Mammary epithelial cell (primary cell): ENCODE measurements at places on chromosomes 4 and X.

DNA sequence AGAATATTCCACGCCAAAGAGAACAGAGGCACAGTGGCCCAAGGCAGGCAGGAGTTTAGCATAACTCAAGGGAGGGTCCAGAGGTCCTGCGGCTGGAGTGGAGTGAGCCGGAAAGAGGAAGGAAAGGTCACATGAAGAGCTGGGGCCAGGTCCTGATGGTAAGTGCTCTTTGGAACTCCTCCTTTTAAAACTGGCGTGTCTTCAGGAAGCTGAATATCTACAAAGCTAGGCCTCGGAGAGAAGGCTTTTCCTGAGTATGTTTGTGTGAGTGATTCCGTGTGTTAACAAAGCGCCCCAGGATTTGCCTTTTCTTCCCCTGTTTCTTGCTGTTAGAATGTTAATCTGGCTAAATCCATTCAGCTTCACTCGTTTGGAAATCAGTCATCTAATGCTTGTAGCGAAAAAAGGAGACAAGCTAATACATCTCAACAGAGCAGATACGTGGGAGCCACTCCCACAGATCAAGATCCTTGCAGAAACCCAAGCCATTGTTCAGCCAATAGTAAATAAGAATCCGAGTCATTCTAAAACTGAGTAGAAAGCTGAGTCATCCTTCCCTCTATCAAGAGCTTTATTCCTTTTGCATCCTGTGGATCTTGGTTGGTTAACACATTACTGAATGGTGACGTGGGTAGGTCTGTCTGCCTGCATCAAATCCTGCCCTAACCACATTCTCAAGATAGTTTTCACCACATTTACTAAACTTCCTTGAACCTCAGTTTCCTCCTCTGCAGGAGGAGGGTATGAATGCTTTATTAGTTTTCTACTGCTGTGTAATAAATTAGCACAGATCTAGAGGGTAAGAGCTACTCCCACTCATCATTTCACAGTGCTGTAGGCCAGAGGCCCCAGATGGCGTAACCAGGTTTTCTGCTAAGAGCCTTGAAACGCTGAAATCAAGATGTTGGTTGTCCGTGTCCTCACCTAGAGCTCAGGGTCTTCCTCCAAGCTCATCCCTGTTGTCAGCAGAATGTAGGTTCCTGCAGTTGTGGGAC, 43.2 kb upstream of the RBM47 start:
- peak; percentile 94 for DNase-seq

- DNase-seq: peak; percentile 30
These were observed 63.1 kb upstream of the NDP start for GRCh38 chrX:44036336-44036735.

DNA sequence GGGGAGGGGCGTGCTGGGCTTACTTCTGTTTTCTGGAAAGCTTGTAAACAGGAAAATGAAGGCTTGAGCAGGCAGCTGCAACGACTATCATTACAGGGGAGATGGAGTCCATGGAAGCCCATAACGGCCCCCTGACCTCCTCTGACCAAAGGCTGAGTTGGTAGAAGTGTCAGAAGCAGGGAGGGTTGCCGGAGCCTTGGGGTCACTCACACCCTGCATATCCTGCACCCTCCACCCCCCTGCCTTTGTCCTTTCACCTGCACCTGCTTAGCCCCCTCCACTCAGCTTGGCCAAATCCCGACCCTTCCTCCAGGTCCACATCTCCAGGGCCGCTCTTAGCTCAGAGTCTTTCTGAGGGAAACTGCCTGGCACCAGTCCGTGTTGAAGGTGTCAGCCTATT, 12.5 kb upstream of the MSX1 start:
- no peak for DNase-seq

GRCh38 chrX:38717871-38718270, 83.4 kb upstream of the MID1IP1 start:
- DNase-seq: peak; percentile 4

DNA sequence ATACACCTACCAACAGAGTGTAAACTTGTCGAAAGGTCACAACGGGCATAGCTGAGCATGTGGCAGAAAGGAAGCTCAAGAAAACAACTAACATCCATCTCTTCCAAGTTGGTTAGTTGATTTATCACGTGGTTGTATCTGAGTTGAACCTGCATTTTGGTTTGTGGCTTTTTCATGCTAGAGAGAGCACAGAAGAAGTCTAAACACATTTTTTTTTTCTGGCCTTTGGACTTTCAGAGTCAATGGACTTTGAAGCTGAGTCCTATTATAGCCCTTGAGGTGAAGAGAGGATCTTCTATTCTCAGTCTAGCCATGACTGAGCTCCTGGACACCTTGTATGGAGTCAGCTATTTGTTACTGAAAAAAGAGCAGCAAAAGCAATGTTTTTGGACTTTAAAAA, 150.6 kb upstream of the TRPC5 start:
- no peak for DNase-seq

DNA sequence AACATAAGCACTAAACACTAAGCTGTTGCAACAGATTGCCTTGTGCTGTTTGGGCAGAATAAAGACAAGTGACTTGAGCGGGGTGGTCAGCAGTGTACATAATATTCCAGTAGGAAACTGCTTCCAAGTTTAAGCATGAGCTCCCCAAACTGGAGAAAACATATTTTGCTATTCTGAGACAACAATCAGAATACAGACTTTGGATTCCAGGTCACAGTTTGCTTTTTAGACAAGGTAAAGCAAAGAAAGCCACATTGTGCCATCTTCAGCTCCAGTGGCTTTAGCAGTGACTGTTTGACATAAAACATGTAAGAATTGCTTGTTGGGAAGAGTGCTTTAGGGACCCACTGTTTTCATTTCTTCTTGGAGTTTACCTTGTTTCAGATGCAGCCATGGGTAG, 136.0 kb downstream of the FNIP2 start:
- no peak for DNase-seq

GRCh38 chr4:65805936-65806335, 135.6 kb upstream of the EPHA5 start:
- DNase-seq: peak; percentile 13

DNA sequence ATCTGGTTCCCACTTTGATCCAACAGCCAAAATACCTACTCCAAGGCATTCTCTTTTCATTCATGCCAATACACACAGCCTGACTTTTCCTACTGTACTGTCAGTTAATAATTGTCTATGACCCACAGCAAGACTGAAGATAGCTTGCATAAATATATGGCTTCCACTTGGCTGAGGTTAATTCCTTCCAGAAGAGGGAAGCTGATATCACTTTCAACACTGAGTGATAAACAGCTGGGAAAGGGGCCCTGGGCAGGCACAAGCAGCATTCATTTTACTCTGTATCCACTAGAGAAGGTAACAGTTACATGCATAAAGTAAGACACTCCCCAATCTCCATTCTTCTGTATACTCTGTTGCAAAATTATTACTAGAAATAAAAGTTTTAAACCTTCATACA, 200.2 kb upstream of the UGT8 start:
- no peak for DNase-seq

GRCh38 chr4:152162331-152162697, 373.6 kb downstream of the FBXW7 start:
- no peak for DNase-seq

DNA sequence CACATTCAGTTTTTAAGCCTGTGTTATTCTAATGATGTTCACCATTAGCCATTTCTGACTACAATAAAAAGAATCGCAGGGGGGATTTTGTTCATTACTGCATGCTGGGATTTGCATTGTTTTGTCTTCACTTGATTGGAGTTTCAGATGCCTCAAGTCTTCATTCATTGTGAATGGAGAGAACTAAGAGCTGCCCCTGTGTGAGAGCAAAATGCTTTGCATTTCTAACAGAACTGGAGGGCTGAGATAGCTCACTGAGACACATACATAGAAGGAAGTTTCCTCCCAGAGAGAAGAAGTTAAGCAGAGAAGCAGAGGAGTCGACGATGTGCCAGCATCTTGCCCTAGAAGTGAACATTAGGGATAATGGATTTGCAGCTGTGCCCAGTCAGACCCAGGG, 113.5 kb upstream of the GATB start:
- DNase-seq: no peak

GRCh38 chrX:24332878-24333277, 19.0 kb upstream of the SUPT20HL2 start:
- no peak for DNase-seq

DNA sequence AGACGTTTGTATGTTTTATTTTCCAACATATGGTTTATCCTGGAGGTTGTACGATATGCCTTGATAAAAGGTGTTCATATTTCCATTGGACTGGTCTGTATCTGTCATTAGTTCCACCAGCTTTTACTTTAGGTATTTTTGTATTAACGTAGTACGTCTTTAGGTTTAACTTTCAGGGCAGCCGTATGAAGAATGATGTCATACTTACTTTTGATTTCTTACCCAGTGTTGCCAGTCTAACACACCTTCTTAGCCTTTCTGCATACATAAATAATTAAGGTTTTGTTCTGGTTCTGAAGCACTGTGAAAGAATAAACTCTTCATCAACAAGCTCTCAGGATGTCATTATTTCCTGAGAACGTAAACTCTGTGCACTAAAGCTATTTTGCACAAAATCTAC, 18.9 kb upstream of the NEIL3 start:
- no peak for DNase-seq

DNA sequence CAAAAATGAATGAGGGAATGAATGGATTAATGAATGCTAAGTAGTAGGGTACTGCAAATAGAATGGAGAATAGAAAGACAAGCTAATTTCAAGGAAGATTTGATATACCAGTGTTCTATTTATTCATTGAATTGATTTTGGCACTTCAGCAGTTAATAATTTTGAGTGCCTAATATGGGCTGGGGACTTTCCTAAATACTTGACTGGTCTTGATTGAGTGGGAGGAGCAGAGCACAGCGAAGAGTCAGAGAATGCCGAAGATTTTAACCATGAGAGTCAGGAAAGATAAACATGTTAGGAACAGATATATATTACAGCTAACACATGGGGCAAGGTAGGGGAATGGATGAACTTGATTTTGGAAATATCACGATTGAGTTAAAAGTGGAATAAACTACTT, 10.6 kb downstream of the IL15 start:
- peak; percentile 76 for DNase-seq

DNA sequence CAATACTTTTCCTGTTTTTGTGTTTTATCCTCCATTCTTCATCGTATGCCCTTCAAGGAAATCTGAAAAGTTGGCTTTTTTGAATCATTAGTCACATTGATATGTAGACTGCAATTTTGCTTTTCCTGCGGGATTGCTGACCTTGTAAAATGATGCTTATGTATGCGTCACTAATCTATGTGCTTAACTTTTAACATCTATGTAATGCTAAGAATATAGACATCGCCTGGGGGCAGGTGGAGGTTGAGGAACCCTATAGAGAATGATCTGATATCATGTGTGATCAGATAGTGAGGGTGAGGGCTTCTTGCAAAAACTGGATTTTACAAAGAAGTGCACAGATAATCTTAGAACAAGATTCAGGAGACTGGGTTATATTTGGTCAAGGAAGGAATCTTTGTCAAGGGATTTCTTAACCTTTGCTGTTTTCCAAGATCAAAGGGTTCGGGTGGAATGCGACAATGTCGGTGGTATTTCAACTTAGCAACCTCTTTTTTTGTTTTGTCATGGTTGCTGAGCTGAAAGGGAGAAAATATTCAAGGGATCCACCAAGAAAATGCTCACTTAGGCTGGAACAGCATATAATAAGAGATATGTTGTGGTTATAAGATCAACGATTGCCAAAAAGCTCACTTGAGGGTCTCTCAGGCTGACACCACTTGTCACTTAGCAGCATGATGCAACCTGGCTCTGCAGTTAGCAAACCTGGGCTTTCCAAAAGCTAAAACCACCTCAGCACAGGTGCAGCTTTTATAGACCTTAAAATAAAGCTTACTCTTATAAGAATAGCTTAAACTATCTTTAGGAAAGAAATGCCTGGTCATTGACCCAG, 70.6 kb upstream of the PUDP start:
- DNase-seq: no peak

GRCh38 chr4:76060506-76060905, 14.0 kb upstream of the ART3 start:
- no peak for DNase-seq

DNA sequence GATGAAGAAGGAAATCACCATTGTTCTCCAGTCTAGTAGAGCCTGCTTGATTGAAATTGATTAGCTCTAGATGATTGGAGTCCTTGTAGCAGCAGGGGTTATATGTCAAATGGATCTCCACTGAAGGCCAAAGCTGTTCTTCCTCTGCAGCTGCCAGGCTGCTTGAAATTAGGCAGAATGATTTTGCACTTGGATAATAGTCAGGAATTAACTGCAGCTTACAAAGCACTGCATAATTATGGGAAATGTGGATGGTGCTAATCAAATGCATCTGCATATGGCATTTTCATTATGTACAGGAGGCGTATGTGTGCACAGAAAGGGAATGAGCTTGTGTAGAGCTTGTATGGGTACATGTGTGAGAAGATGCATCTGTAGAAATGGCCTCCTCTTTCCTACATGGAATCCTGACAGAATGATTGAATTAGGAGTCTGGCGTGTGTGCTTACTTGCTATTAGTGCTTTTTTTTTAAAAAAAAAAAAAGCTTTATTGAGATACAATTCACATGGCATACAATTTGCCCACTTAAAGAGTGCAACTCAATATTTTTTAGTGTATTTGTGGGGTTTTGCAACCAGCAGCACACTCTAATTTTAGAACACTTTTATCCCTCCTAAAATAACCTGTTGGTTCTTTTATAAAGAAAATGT, 65.9 kb downstream of the TMEM131L start:
- DNase-seq: no peak

GRCh38 chrX:4314586-4314985, 601.1 kb upstream of the PRKX start:
- no peak for DNase-seq

GRCh38 chr4:180664766-180665368, 1578.3 kb upstream of the TENM3 start:
- peak; percentile 63 for DNase-seq

- peak; percentile 12 for DNase-seq
These were observed 17.8 kb downstream of the HSD17B13 start for GRCh38 chr4:87304745-87305432.

DNA sequence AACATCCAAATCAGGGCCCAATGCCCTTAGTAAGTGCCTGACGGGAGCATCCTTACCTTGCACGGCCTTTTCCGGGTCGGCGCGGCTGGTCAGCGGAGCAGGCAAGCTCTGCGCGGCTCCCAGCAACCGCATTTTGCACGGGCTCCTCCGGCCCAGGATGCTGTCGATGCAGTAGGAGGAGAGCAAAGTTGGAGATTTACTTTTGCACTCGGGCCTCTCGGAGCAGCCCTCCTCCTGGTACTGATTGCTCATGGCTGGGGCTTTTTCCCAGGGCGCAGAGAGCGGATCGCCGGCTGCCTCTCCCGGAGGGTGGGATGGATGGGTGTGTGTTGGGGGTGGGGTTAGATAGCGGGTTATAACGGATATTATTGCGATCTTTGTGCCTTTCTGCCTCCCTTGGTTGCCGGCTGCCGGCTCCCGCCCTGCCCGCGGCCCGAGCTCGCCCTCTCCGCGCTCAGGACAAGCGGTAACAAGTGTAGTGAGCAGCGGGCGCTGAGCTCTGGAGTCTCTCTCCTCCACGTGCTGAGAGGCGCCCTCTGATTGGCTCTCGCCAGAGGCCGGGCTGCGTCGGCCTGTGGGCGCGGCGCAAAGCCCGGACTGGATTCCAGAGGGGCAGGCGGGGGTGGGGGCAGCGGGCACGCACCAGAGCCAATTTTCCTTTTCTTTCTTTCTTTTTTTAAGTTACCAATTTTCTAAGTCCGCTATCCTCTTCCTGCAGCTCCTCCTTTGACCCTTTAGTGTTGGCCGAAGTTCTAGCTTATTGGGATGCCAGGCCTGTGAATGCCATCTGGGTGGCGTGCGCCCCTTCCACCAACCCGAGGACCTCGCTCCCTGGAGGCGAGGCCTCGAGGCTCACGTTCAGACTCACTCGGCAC, at the start of gene ARX:
ARX (minus strand) TSS at position 480 of the 875 bp plus-strand sequence; CDS start at position 252, 228 bp downstream.
- peak; percentile 68 for DNase-seq
